ENCODE measurements at places on chromosomes 5 and 9. TPM values are rescaled to one million over a fixed set of nuclear protein-coding genes. Genes with fewer than 3 reads are reported as not detected.

DNA sequence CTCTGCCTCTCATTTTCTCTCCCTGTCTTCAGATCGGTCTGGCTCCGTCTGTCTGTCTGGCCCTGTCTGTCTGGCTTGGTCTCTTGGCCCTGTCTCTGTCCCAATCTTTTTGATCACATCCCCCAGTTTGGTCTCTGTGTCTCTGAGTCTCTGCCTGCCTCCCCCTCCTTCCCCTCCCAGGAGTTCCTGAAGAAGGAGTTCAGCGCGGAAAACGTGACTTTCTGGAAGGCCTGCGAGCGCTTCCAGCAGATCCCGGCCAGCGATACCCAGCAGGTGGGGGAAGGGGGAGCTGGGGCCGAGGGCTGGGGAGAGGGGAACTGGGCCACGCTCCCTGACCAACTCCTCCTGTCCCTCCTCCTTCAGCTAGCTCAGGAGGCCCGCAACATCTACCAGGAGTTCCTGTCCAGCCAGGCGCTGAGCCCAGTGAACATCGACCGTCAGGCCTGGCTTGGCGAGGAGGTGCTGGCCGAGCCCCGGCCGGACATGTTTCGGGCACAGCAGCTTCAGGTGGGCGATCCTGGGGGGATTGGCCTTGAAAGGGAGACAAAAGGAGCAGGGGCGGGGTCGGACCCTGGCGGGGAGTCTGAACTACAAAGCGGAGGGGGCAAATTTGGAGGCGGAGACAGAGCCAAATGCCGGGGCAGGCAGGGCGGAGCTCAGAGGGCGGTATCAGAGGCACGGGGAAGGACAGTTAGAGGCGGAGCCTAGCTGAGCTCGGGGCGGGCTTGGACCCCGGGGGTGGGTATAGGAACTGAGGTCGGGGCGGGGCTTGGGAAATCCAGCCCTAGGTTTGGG, 9.0 kb downstream of the RGS14 start:
- peak; percentile 79 for DNase-seq

- peak; percentile 91 for DNase-seq
Observed at GRCh38 chr5:151023651-151024050, 3.3 kb downstream of the GPX3 start.

- no peak for DNase-seq
Observed at GRCh38 chr5:100709771-100710170, 174.6 kb downstream of the FAM174A start.

DNA sequence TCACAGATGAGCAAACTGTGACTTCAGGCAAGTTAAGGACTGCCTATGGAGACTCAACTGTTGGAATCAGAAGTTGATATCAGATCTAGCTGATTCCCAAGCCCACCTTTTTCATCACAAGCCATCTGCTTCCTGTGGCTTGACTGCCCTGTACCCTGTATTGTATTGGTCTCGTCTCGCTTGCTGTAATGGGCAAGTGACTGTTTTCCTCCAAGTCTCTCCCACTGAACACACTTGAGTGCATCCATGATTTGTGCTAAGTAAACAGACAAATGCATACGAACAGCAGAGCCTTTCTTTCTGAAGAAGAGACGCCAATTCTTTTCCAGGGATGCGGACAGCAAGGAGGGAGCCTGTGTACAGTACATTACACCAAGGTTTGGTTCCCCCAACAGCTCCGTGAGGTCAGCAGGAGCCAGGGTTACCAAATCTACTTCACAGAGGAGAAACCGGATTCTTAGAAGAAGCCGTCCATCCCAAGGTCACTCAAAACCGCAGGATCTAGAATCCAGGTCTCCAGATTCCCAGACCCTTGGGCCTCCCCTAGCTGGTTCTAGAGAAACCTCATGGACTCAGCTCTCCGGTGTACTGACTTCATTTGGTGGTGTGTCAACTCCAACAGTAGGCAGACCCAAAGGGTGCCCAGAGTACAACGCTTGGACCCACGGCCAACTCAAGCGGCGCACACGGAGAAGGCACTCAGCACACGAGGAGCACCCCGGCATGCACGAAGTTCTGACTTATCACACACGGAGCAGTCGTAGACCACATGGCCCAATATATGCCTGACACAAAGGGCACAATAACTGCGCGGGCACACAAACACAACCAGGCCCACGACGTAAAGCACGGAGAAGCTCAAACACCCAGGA, 1.1 kb downstream of the BAG1 start:
- peak; percentile 28 for DNase-seq

GRCh38 chr5:7629561-7629960, 221.4 kb downstream of the CFAP90 start:
- no peak for DNase-seq

GRCh38 chr9:27572918-27573633, at the start of gene C9orf72:
TSS of gene C9orf72 (minus strand) at chr9:27573481. CDS start at chr9:27567120, 6,361 bp downstream.
- no peak for DNase-seq

The DDX4 gene
- not detected for total RNA-seq

The PTPN3 gene
- total RNA-seq, result 2.0 TPM

DNA sequence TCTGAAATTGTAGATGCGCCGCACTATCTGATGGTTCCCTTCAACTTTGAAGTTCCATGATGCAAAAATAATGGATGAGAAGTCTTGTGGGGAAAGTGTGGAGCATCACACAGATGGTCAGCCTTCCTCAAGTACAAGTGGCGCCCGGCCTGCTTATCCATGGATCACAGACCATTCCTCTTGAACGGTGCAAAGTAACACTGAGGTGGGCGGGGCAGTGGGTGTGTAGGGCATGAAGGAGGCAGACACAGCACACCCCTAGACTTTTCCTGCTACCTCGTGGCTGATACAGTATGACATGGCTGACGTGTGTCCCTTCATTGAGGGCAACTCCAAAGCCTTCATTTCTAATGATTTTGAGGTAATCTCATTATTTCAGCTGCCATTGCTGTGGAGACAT, 2.5 kb upstream of the GNG10 start:
- DNase-seq, result no peak

The PTGES2 gene
- 33.9 TPM for total RNA-seq

The PHAX gene
- total RNA-seq, result 87.9 TPM

The HAVCR1 gene
- not detected for total RNA-seq

DNA sequence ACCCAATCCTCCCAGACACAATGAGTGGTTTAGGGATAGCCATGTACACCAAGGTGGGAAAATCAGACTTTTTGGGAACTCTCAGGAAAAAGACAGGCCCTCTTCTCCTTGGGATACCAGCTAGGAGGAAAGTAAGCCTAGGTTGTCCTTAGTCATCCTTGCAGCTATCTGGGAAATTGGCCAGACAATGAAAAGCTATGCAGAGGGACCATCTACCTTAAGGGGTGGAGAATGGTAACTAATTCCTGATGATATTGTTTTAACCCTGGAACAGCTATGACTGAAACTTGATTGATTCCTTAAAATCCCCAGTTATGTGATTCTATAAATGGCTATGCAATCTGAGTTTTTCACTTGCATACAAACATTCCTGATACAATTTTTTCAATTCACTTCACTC, 88.9 kb upstream of the BNC2 start:
- DNase-seq, result peak; percentile 30

The TLX3 gene
- not detected for total RNA-seq

The ADAMTS12 gene
- 13.0 TPM for total RNA-seq

- DNase-seq, result no peak
Observed at GRCh38 chr9:9951556-9952160, 661.1 kb downstream of the PTPRD start.

GRCh38 chr5:81830596-81830995, 79.7 kb upstream of the SSBP2 start:
- no peak for DNase-seq

DNA sequence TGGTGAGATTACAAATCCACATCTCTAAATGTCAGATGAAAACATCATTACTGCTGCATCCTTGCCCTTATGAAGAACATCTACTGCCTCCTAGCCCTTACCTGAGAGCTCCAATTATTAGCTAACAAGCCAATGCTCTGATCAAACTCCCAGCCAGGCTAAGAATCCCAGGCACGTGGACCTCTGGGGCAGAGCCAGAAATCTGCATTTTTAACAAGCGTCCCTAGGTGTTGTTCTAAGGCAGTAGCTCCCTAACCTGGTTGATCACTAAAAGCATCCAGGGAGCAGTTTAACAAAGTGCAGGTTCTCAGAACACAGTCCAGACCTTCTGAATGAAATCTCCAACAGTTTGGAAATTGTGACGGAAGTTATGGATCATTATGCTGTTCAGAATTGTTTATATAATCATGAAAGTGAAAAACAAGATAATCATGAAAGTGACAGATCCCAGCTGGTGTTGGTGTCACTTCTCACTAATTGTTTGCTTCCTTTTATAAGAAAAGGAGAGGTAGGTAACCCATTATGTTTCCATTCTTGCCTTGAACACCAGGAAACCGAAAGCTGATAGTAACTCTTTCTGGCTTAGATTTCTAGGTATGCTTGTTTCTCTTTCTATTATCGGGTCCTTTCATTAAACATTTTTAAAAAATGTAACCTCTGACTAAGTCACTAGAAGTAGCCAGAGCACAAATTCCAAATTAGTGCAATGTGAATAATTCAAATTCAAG, 216.5 kb upstream of the NR4A3 start:
- no peak for DNase-seq

The FGF1 gene
- total RNA-seq, result 1.2 TPM

GRCh38 chr9:85603936-85604335, 137.8 kb downstream of the AGTPBP1 start:
- no peak for DNase-seq

DNA sequence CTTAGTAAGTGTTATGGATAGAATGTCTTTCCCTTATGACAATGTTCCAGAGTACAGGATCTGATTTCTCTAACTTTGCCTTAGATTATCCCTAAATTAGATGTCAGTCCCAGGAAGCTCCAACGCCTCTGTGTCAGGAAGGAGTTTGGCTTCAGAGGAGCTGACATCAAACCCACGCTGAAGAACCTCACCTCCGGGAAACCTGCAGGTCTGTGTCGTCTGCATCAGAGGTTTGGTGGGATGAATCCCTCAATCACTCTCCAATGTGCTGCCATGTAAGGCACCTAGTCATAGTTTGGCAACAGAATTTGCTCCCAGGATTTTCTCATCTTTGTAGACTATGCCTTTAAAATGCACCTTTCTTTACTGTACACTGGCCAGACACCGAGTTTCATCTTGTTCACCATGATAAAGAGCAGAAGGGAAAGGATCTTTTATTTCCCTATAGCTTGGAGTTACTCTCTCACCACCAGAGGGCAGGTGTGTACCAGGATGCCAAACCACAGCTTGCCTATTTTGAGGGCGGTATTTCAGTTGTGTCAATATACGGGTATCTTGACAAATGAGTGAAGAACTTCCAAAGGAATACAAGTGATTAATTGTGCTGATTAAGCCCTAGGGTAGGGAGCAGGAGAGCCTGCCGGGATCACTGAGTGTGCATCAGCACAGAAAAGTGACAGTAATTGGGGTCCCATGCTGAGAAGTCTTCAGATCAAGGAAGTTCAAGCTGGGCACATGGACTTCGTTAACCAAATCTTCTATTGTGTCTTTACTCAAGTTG, 23.4 kb downstream of the MINAR2 start:
- DNase-seq, result peak; percentile 51

- no peak for DNase-seq
Observed at GRCh38 chr9:127991017-127991756, 10.4 kb upstream of the EEIG1 start.

The ARHGEF39 gene
- 3.9 TPM for total RNA-seq

The PCDHA10 gene
- total RNA-seq, result 0.09 TPM

DNA sequence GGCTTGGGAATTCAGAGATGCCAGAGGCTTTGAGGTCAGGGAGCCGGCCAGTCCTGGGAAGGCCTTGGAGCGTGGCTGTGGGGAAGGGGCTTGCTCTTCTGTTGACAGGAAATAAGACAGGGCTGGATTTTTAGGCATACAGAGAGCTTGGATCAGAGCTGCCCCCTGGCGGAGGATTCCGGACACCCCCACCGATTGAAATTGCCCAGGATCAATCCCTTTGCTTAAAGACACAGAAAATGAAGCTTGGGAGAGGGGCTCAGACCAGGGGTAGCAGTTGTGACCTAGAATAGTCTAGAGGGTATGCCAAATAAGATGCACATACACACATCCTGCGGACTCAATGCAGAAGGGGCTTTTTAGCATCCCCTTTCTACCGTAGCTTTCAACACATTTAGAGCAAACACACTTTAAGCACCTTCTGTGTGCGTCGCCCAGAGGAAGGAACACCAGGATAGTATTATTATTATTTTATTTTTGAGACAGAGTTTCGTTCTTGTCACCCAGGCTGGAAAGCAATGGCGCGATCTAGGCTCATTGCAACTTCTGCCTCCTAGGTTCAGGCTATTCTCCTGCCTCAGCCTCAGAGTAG, 1.7 kb upstream of the NTMT1 start:
- DNase-seq, result peak; percentile 65

DNA sequence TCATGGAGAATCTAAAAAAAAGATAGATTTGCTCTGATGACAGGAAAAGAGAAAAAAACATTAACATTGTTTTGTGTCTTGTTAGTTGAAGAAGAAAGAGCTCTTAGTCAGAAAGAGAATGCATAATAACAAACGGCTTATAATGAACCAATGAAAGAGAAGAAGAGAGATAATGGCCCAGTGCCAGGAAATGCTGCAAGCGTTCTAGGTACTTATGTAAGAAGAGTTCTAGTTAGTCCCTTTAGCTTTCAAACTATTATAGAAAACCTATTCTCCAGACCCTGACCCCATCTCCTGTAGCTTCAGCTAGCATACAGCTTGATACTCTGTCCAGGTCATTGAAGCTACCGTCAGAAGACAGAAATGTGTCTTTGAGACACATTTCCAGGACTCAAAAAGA, 70.2 kb downstream of the FBXL17 start:
- DNase-seq, result no peak

DNA sequence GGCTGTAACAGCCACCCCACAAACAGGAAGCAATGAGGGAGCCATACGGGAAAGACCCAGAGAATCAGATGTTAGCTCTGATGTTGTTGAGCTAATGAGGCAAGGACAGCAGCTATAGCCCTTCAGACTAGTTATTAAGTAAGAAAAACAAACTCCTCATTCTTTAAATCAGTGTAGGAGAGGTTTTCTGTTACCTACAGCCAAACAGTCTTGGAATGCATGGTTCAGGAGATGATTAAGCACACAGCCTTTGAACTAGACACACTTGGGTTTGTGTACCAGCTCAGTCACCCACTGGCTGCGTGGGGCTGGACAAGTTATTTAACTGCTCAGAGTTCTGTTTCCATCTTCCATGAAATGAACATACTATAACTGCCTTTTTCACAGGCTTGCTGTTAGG, 68.1 kb downstream of the SPOCK1 start:
- DNase-seq, result no peak

- peak; percentile 78 for DNase-seq
Observed at GRCh38 chr9:33778700-33779351, 16.5 kb upstream of the PRSS3 start.

DNA sequence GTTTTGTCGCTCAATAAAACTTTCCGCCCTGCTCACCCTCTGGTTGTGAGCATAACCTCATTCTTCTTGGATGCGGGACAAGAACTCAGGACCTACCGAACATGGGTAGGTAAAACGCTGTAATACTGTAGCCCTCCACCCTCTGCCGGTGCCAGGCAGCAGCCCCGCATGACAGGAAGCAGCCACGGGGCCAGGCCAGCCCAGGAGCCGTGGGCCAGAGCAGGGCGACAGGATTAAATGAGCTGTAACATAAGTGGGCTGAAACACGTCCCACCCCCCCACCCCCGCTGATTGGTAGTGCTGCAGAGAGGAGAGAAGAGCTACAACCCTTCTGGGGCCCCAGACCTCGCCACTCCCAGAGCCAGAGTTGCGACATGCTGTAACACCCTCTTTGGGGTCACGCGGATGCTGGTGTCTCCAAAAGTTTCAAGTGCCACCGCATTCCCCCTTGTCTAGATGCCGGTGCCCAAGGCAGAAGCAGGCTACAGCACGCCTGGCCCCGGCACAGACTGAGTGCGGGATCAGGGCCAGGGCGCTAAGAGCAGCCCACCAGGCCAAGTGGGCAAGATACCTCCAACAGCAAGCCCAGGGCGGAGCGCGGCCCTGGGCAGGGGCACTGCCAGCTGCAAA, 81.8 kb downstream of the FBXW11 start:
- DNase-seq, result no peak

Measured in fibroblast of the aortic adventitia (primary cell).